ENCODE measurements at places on chromosomes 7 and 10. TPM values are rescaled to one million over a fixed set of nuclear protein-coding genes. Genes with fewer than 3 reads are reported as not detected.

Gene KCNIP2
- total RNA-seq, result 1.9 TPM

Gene PNPLA8
- total RNA-seq, result 21.3 TPM

Gene WDR86
- total RNA-seq, result 2.5 TPM

Gene TSPAN33
- 6.5 TPM for total RNA-seq

Gene WBP1L
- 73.6 TPM for total RNA-seq

Gene OPN4
- not detected for total RNA-seq

Gene AKR1C1
- total RNA-seq, result 1.3 TPM

Gene LIPK
- total RNA-seq, result not detected

Gene OGDHL
- total RNA-seq, result 1.9 TPM

Gene MBL2
- total RNA-seq, result not detected

Gene AUTS2
- total RNA-seq, result 68.2 TPM

Gene COL28A1
- total RNA-seq, result 0.11 TPM

Gene TEX36
- not detected for total RNA-seq

Gene GJD4
- not detected for total RNA-seq

Gene UFSP1
- total RNA-seq, result 3.3 TPM

Gene CH25H
- 0.22 TPM for total RNA-seq

Gene THSD7A
- total RNA-seq, result 3.5 TPM

Gene CCL24
- not detected for total RNA-seq

Gene PDGFA
- total RNA-seq, result 47.1 TPM

Gene CRYGN
- total RNA-seq, result not detected

Gene ATG9B
- total RNA-seq, result 1.8 TPM

Gene SAMD8
- 35.4 TPM for total RNA-seq

Gene CALHM3
- total RNA-seq, result not detected

Gene PROSER2
- 12.1 TPM for total RNA-seq

Gene SVOPL
- total RNA-seq, result 0.34 TPM

Gene FAM180A
- total RNA-seq, result not detected

Gene GALNT17
- total RNA-seq, result 7.8 TPM

Gene THNSL1
- total RNA-seq, result 3.1 TPM

Gene CYP3A5
- 0.07 TPM for total RNA-seq

Gene OR13A1
- not detected for total RNA-seq

Gene STAG3
- 0.36 TPM for total RNA-seq

Gene BAG3
- 71.6 TPM for total RNA-seq

Gene GARIN1A
- total RNA-seq, result 5.9 TPM

Gene ANKRD2
- 0.36 TPM for total RNA-seq
